ENCODE measurements at places on chromosomes 16 and 17.

- DNase-seq = no peak
Observed at GRCh38 chr17:48528153-48528935, 2.5 kb downstream of the HOXB1 start.

DNA sequence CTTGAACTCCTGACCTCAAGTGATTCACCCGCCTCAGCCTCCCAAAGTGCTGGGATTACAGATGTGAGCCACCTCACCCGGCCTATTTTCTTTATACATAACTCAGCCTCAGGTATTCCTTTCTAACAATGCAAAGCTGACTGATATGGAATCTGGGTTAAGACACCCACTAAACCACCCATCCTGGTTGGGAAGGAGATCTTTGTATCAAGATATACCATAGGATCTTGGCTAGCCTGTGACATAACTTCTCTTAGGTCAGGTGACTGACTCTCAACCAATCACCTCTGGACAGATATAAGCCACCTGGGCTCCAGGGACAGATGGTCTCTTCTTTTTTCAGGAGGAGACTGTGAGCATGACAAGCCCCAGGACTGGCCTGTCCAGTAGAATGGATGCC, 51.2 kb upstream of the NKD1 start:
- no peak for DNase-seq

DNA sequence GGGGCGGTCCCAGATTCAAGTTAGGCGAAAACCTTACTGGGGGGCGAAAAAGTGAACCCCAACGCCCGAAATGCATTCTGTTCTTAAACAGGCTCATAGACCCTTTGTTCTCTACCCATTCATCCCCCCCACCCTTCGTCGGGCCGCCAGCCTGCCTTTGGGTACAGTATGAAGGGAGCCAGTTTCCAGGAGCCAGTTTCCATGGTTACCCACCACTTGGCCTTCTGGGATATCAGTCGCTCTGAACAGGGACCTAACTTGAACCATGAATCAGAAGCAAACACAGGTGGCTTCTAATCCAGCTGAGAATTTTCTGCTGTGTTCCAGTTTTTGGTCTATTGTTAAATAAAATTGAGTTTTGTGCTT, 532 bp downstream of the DHX40 start:
- peak; percentile 46 for DNase-seq

- DNase-seq = no peak
Observed at GRCh38 chr16:49574826-49575225, 201.2 kb downstream of the C16orf78 start.

- peak; percentile 81 for DNase-seq
Observed at GRCh38 chr16:31215287-31216162, 1.4 kb downstream of the PYDC1 start.

- DNase-seq = no peak
Observed at GRCh38 chr17:49545806-49546545, 29.7 kb upstream of the NXPH3 start.

GRCh38 chr16:85213926-85214675, 101.8 kb upstream of the CIBAR2 start:
- no peak for DNase-seq

- no peak for DNase-seq
Observed at GRCh38 chr17:50462446-50462845, 6.2 kb downstream of the CHAD start.

DNA sequence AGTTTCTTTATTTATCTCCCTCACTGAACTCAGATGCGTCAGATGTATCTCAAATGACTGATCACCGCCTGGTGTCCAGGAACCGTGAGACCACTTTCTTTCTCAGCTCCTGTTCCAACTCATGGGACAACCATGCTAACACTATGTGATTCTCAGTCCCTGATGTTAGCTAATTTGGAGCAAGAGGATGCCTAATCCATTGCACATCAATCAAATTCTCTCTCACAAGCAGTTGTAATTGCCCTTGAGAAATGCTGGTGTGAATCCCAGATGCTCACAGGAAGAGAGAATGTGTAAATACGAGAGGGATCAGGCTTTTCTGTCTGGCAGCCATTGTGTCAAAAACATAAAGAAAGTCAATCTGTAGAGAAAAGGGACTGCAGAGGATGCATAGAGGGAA, 134.9 kb downstream of the WSCD1 start:
- no peak for DNase-seq

GRCh38 chr17:16513873-16514272, 21.9 kb upstream of the LRRC75A start:
- DNase-seq = peak; percentile 54

- DNase-seq = no peak
Observed at GRCh38 chr17:49887744-49888360, 40.0 kb upstream of the TAC4 start.

GRCh38 chr17:41527063-41528023, 765 bp downstream of the KRT19 start:
- DNase-seq = no peak

- no peak for DNase-seq
Observed at GRCh38 chr16:9370061-9370491, 278.6 kb downstream of the HAPSTR1 start.

DNA sequence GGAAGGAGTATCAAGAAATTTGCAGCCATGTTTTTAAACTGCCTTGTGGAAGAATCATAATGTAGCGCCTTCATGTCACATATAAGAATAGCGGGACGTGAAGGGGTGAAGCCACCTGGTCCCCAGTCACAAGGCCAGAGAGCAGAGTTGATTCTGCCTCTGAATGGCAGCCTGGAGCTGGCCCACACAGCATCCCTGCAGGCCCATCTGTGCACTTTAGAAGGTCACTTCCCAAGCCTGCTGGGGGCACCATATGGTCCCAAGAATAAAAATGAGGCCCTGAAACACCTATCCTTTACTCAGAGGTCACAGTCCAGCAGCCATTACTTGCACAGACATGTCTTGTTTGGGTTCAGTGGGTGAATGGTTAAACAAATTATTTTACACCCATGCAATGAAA, 15.0 kb downstream of the CD300E start:
- DNase-seq = no peak

All from inflammatory macrophage (primary cell).